Articular chondrocyte of knee joint (primary cell): ENCODE measurements at places on chromosomes 2 and 18. TPM values are rescaled to one million over a fixed set of nuclear protein-coding genes. Genes with fewer than 3 reads are reported as not detected.

FOXI3 gene
- not detected in 2 replicates for total RNA-seq

CAPG gene
- 288 and 312 TPM in 2 replicates for total RNA-seq

KCNS3 gene
- total RNA-seq = 1.0 and 1.2 TPM in 2 replicates

VWA3B gene
- 0.11 TPM in 1 of 2 replicates, not detected in the other for total RNA-seq

HOXD8 gene
- total RNA-seq = 9.2 and 10.2 TPM in 2 replicates

CRYGC gene
- total RNA-seq = not detected in 2 replicates

TSN gene
- 66.0 and 66.2 TPM in 2 replicates for total RNA-seq

RIT2 gene
- total RNA-seq = not detected in 2 replicates

ZNF519 gene
- 7.7 and 8.5 TPM in 2 replicates for total RNA-seq

LAMA3 gene
- 3.9 and 7.1 TPM in 2 replicates for total RNA-seq

POTEI gene
- not detected in 2 replicates for total RNA-seq

AQP12B gene
- not detected in 2 replicates for total RNA-seq

SEMA4F gene
- 5.9 and 6.1 TPM in 2 replicates for total RNA-seq

HK2 gene
- total RNA-seq = 31.9 and 37.1 TPM in 2 replicates

TMEM178A gene
- 0.26 and 1.7 TPM in 2 replicates for total RNA-seq

CNGA3 gene
- total RNA-seq = 0.43 TPM in 1 of 2 replicates, not detected in the other

TFCP2L1 gene
- under 0.01 and 0.13 TPM in 2 replicates for total RNA-seq

KHK gene
- total RNA-seq = 0.26 and 0.65 TPM in 2 replicates

LYG2 gene
- total RNA-seq = not detected in 2 replicates

CHRND gene
- not detected in 2 replicates for total RNA-seq

PFN4 gene
- total RNA-seq = 0.52 and 0.65 TPM in 2 replicates

NCKAP5 gene
- total RNA-seq = 0.13 and 0.22 TPM in 2 replicates

CROCC2 gene
- total RNA-seq = under 0.01 TPM in 2 replicates

GREB1 gene
- 0.26 and 0.43 TPM in 2 replicates for total RNA-seq

IL1R2 gene
- total RNA-seq = 0.65 and 1.3 TPM in 2 replicates

C2orf15 gene
- 0.11 and 0.13 TPM in 2 replicates for total RNA-seq

ACKR3 gene
- total RNA-seq = 44.4 and 73.8 TPM in 2 replicates

SLC19A3 gene
- 9.3 and 9.9 TPM in 2 replicates for total RNA-seq

ZSWIM2 gene
- total RNA-seq = under 0.01 TPM in 1 of 2 replicates, not detected in the other

ITGB6 gene
- 0.11 TPM in 1 of 2 replicates, not detected in the other for total RNA-seq

NDUFS1 gene
- 99.8 and 113 TPM in 2 replicates for total RNA-seq

HOXD13 gene
- total RNA-seq = 0.11 and 0.13 TPM in 2 replicates

CREG2 gene
- total RNA-seq = under 0.01 and 0.22 TPM in 2 replicates

LAMA1 gene
- 11.0 and 13.1 TPM in 2 replicates for total RNA-seq

DUSP19 gene
- 3.5 and 5.0 TPM in 2 replicates for total RNA-seq

MYL12B gene
- total RNA-seq = 379 and 394 TPM in 2 replicates

SKOR2 gene
- not detected in 2 replicates for total RNA-seq

FHOD3 gene
- total RNA-seq = 38.3 and 49.9 TPM in 2 replicates

XDH gene
- under 0.01 and 0.43 TPM in 2 replicates for total RNA-seq

BMP10 gene
- total RNA-seq = not detected in 2 replicates

CEP76 gene
- 8.6 and 9.0 TPM in 2 replicates for total RNA-seq

IL1RN gene
- total RNA-seq = not detected in 2 replicates
